ENCODE measurements at places on chromosomes 1 and 21.

GRCh38 chr1:5594056-5594956, 397.9 kb downstream of the NPHP4 start:
- no peak for DNase-seq

DNA sequence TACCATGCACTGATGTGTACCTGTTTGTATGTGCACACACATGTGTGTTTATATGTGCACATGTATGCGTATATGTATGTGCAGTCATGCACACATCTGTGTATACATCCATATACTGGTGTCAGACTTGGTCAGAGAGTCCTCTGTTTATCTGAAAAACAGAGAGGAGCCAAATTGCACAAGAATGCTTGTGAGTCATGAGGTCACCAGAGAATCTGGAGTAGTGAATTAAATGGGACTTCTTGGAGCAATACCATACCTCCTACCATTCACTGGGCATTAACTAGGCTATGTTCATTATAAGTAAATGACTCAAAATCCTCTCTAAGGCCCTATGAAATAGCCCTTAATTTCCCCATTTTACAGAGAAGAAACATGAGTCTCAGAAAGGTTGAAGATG, 272.1 kb upstream of the C1orf87 start:
- peak; percentile 16 for DNase-seq

GRCh38 chr1:80248886-80249285, 1242.4 kb upstream of the ADGRL4 start:
- peak; percentile 36 for DNase-seq

GRCh38 chr1:226215239-226215638, 8.2 kb upstream of the MIXL1 start:
- DNase-seq = no peak

GRCh38 chr1:163745204-163745603, 423.4 kb downstream of the NUF2 start:
- no peak for DNase-seq

GRCh38 chr1:192766009-192766625, 42.7 kb upstream of the RGS2 start:
- no peak for DNase-seq

DNA sequence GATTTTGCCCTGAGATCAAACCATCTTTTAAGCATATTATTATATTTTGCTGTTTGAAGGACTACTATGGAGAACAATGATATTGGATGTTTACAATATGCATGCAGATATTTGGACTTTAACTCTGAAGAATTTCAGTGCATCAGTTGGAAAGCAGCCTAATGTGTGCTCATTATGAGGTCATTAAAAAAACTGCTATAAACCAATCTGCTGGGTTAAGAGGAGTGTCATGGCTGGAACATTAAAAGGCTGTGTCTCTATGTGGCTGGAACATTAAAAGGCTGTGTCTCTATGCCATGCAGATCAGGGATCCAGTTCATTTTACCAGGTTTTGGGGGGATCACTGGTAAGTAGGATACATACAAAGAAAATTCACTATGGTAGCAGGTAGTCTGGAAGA, 77.6 kb downstream of the SPATA46 start:
- no peak for DNase-seq

GRCh38 chr1:59332983-59333382, 36.1 kb downstream of the FGGY start:
- no peak for DNase-seq

DNA sequence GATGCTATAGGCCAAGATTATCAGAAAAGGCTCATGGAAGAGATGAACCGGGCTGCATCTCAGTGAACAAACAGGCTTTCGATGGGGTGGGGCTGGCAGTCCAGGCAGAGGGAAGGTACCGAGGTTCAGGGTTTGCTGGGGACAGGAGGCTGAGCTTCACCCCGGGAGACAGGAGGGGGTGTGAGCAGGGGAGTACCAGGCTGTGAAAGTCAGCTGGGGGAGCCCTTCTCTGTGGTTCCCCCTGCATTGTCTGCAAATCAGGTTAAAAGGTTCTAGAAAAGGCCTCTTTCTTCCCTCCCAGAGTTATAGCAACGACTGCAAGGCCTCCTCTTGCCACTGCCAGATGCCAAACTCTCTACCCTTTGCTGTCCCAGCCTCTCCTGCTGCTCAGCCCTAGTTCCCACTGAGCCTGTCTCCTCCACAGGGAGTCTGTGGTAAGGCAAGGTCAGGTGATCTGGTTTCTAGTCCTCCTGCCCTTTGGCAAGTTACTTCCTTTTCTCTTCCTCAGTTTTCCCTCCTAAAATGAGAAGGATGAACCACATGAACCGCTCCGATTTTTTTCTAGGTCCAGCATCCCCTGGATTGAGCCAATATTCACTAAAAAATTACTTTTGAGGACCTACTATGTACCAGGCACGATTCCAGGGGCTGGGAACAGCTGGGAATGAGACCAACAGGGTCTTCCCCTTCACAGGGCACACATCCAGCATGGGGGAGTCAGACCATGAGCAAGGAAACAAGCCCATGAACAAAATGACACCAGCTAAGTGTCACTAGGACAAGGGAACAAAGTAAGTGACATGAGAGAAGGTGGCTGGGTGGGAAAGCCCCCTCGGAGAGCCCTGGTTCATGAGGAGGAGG, 7.2 kb downstream of the LAD1 start:
- no peak for DNase-seq

DNA sequence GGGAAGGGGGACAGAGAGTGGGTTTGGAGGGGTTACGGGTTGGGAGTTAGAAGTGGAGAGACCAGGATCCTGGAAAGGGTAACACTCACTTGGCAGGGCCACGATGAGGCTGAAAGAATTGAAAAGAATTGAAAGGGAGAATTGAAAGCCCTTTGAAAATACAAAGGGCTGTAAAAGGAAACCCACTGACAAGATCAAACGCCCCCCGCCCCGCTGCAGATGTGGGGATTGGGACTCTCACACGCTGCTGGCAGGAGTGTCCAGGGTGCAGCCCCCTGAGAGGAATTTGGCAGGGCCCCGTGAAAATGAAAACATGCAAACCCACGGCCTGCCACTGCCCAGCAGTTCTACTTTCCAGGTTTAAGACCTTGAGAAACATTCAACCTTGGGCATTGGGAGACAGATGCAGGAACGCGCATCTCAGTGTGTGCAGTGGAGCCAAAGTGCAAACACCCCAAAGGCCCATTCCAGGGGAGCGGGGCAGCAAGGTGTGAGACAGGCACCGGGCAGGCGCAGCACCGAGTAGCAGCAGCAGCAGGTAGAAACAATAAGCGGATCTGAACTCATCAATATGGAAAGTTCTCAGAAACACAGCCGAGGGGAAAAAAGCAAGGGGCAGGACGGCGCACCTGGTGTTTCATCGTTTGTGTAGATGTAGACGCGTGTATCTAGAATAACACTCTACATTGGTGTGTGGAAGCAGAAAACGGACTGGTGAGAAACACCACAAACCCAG, 8.3 kb upstream of the TNFRSF1B start:
- DNase-seq = no peak

GRCh38 chr1:28437924-28438699, 67.7 kb upstream of the RCC1 start:
- peak; percentile 97 for DNase-seq

GRCh38 chr1:229479660-229480399, 28.3 kb downstream of the NUP133 start:
- no peak for DNase-seq

- DNase-seq = no peak
These were observed 44.1 kb upstream of the SLC25A33 start for GRCh38 chr1:9494936-9495758.
